ENCODE measurements at places on chromosomes 7 and 10.

GRCh38 chr7:20260223-20260622 lies 43.0 kb upstream of the MACC1 start:
- no peak for DNase-seq

DNA sequence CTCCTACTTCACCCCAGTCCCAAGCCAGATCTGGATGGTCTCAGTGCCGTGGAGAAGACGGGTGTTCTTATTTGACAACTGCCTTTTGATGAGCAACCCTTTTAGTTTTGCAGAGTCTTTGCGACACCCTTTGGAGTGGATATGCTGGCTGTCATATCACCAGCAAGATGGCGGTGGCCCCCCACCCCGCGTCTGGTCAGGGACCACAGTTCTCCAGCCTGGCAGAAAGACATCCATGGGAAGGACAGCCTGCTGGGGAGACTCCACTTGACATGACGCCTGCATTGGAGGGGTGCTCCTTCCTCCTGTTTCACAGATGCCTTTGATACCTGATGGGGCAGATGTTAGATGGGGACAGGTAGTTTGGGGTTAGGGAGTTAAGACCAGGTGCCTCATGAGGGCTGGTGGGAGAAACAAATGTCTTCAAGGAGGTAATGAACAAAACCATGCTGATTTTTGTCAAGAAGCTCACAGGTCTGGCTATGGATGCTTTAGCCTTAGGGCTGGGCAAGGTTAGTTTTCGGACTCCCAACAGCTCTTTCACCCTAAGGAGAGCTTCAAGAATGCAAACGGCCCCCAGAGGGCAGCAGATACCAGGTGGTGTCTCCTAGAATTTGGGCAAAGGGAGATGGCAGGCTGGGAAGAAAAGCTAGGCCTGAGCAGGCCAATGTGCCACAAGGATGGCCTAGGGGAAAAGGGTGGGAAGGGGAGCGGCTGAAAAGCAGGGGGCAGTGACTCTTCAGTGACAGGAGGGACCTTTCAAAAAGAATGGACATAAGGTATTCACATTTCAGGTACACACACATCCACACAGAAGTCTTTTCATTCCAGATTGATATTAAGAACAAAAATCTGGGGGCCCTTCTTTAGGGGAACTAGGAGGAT lies 95.2 kb downstream of the CLEC2L start:
- peak; percentile 46 for DNase-seq

- DNase-seq = no peak
Measured at GRCh38 chr10:121797490-121797889, 130.3 kb downstream of the ATE1 start.

GRCh38 chr10:299969-300368 lies 164.7 kb downstream of the ZMYND11 start:
- no peak for DNase-seq

DNA sequence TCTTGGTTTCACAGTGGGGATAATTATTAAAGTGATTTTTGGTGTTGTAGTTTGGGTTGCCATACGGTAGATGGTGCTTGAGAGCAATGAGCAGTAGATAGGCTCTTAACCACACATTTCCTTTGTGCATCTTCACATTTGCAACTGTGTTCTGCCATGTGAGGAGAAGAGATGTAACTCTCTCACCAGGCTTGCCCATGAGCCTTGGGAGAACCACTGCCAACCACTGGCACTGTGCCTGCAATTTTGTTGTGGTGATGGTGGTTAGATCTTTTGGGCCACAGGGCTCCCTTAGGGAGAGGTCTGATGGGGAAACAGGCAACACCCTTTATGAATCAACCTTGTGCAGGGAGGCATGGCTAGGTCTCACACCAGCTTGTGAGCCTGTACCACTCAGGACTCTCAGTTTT lies 204.3 kb downstream of the CCDC7 start:
- DNase-seq = no peak

- DNase-seq = no peak
Measured at GRCh38 chr7:18610331-18610948, 114.9 kb downstream of the HDAC9 start.

- DNase-seq = no peak
Measured at GRCh38 chr10:74437822-74438221, 286.8 kb downstream of the ADK start.

DNA sequence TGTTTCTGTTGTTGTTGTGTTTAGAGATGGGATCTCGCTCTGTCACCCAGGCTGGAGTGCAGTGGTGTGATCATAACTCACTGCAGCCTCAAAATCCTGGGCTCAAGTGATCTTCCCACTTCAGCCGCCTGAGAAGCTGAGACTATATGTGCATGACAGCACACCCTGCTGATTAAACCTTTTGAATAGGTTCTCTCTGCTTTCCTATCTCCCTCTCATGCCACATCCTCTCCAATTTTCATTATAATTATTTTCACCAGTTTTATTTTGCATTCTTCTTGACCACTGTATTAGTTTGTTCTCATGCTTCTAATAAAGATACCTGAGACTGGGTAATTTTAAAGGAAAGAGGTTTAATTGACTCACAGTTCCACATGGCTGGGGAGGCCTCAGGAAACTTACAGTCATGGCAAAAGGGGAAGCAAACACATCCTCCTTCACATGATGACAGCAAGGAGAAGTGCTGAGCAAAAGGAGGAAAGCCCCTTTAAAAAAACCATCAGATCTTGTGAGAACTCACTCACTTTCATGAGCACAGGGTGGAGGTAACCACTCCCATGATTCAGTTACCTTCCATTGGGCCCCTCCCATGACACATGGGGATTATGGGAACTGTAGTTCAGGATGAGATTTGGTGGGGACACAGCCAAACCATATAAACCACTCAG lies 12.9 kb downstream of the AGK start:
- DNase-seq = peak; percentile 4

DNA sequence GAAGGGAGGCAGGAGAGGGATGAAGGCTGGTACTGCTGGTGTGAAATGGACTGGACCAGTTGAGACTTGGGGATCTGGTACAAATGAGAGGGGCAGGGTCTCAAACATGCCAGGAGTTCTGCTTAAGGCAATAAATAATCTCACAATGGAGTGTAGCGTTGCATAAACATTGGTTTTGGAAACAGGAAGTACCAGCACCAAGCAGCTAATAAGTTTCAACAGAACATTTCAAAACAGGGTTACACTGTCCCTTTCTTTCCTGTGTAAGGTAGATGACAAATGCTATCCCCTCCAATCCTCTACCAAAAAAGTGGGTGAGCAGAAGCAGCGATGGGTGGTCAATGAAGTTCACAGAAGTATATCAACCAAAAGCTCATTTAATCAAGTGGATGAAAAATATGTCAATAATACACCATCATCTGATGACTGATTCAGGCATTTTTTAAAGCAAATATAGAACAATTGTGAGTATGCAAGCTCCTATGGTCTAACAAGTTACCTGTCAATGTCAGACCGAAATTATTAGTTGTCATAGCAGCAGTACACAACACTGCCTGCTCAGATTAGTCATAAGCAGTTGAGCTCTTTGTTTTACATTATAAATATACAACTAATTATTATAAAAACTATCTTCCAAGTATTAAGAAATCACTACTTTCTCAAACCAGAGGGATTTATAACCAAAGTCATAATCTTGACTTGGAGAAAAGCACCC lies 220.0 kb downstream of the FAM107B start:
- no peak for DNase-seq

DNA sequence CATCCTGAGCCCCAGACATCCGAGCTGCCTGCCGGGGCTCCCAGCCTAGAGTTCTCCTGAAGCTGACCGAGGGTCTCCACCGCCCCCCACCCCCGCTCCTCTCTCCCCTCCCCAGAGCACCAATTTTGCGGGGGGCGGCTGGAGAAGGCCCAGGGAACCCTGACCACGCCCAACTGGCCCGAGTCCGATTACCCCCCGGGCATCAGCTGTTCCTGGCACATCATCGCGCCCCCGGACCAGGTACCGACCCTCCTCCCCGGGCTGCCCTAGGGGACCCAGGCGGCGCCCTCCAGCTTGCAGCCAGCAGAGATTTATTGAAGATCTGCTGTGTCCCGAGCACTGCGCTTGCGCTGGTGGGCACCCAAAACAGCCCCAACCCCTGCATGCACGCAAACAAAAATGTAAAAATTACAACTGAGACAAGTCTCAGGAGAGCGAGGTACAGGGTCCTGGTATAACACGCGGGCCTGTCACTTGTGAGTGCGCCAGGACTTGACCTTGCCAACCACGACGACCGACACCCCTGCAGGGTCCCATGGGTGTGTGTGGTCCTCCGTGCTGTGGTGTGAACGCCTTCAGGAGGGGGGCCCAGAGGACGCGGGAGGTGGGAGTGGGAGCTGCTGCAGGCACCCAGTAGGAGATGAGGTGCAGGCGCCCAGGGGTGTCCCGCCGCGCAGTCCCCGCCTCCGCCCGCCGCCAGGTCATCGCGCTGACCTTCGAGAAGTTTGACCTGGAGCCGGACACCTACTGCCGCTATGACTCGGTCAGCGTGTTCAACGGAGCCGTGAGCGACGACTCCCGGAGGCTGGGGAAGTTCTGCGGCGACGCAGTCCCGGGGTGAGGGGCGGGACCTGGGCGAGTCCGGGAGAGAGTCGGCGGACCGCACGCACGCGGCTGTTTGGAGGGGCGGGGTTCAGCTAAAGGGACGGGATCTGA lies 3.1 kb downstream of the PCOLCE start:
- no peak for DNase-seq

GRCh38 chr10:105793071-105793470 lies 1152.0 kb downstream of the SORCS3 start:
- DNase-seq = no peak

DNA sequence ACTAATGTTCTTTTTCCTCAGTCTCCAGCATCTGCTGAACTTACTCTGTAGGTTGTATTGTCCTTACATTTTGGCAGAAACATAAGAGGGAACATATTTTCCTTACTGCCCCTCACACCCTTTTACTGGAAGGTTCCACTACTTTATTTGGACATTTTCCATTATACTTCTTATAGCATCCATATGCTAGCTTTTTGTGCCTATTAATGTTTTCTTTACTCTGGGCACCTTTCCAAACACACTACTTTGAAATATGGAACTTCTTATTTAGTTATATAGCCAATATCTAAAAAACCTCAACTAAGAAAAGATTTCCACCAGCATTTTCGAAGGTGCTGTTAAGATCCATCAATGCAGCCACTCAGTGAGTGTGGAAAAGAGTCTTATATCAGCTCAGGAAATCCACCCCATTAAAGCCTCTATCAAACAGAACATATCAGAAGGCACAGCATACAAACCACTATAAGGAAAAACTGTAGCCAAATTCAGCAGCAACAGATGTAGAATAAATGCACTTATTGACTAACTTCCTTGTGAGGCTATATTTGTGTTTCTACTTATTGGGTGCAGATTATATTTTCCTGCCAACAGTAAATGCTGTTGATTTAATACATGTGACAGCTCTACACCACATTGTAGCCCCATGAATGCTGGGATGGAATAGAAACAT lies 272.5 kb upstream of the SEMA3E start:
- no peak for DNase-seq

DNA sequence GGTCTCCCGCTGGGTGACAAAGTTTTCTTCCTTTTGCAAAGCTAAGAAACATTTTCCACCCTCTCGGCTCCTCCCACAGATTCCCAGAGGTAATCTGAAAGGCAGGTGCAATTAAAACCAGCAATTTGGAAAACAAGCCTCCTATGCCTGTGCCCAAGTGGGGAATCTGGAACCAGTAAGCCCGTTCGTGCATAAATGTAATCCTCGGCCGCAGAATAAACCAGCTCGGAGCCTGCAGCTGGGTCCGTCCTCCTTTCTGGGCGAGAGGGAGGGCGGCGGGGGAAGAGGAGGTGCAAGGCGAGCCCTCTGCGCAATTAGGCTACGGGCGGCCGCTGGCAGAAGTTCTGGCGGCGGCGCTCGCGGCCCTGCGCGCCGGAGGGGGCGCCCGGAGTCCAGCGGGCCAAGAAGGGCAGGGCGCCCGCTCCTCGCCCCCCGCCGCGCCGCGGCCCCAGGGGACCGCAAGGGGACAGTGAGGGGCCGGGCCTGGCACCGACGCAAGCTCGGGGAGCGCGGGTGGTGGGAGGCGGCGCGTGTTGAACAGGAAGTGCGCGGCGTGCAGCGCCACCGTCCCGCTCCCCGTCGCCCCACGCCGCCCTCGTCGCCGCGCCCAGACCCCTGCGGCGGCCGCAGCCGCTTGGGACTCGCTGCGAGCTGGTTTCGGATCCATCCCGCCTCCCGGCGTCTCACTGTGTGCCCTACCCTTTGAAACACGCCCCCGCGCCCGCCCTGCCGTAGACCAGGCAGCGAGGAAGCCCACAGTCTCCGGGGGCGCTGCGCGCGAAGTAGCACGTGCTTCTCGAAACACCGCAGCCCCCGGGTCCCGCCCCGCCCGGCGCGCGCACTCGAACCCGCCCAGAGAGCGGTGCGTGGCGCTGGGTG lies at the start of gene PRKAG2:
Gene PRKAG2 (minus strand): TSS at position 217 of the 879 bp plus-strand sequence. CDS start 495 bp downstream, outside the sequence.
- peak; percentile 77 for DNase-seq

GRCh38 chr7:111914291-111914690 lies 291.9 kb downstream of the DOCK4 start:
- no peak for DNase-seq

GRCh38 chr7:28166982-28167715 lies 13.4 kb downstream of the JAZF1 start:
- DNase-seq = no peak

DNA sequence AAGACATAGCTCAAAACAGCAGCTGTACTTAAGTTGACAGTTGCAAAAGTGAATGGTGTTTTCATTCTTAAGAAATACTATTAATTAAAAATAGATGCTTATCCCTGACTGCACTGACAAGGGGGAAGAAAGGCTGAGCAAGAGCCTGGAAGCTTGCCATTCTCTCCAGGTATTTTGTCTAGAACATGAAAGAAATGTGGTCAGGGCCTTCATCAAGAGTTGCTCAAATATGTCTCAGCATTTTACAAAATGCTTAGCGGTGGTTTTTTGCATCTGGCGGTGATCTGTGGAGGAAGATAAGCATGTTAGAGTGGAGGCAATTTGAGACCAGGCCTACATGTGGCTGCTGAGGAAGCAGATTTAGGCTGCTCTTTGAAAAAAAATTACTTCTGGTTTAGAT lies 46.4 kb upstream of the CC2D2B start:
- DNase-seq = no peak

- no peak for DNase-seq
Measured at GRCh38 chr7:145324081-145324480, 488.2 kb upstream of the TPK1 start.

- DNase-seq = no peak
Measured at GRCh38 chr10:48818861-48819520, 120.6 kb downstream of the LRRC18 start.

DNA sequence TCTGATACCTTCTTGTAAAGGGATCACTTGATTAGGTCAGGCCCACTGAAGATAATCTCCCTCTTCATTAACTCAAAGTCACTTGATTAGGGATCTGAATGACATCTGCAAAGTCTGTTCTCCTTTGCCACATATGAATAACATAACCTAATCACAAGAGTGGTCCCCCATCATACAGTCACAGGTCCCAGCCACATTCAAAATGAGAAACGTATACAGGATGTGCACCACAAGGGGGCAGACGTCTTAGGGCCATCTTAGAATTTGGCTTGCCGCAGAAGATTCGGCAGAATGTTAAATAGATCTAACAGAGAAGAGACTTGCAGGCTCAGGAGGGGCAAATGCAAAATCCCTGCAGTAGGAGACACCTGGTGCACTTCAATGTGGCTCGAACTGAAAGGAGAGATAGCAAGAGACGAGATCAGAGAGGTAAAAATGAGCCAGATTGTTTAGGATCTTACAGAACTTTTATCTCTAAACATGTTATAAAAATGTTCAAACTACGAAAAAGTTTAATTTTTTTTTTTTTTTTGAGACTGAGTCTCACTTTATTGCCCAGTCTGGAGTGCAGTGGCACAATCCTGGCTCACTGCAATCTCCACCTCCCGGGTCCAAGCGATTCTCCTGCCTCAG lies 10.4 kb upstream of the SMC3 start:
- DNase-seq = peak; percentile 63

- no peak for DNase-seq
Measured at GRCh38 chr10:5596611-5597341, 69.6 kb downstream of the ASB13 start.

Data from activated CD4-positive, alpha-beta T cell treated with anti-CD3 and anti-CD28 coated beads, Interleukin-2, amount 50 U/mL, for 4 hours (primary cell).